ENCODE measurements at places on chromosomes 4 and X.

DNA sequence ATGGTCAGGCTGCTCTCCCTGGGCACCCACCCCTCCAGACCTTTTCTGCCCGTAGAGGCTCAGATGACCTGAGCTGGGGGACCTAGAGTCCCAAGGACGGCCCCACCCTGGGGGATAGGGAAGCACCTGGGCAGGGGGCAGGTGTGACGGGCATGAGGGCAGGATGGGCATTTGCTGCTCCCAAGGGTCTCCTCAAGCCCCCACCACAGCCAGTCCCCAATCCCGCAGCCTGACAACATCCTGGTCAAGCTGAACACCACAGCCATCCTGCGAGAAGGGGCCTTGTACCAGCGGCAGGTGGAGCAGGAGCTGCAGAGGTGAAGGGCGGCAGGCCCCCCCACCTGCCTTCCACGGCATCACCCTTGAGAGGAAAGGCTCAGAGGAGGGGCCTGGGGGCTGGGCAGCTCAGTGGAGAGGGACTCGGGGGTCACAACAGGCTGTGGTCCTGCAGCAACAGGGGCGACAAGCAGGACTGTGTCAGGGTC lies 17.8 kb upstream of the RNF4 start:
- peak; percentile 47 for DNase-seq

DNA sequence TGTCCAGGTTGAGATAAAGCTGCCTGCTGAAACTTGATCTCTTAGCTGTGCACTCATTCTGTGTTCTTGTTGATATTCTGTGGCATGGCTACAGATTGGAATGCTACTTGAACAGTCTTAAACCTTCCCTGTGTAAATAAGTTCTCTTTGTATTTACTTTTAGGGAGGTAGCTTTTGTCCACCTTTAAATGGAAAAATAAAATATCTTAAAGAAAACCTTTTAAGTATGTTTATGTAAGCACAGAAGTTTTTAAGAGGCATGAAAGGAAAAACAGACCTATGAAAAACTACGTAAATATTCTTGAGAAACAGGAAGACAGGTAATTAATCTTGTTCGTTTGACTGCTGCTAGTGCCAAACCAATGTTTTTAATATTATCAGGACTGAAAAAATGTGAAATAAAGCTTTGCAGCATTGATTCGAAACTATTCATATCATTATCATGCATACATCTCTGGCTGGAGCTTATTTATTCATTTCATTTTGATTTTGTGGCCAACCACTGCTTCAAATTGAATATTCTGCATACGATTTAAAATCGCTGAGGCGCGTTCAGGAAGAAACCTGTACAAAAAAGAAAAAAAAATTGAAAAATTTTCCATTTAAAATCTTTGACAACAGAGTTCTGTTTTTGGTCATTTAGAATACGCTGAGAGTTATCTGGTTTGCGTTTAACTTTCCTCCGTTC lies 17.8 kb downstream of the HSD17B13 start:
- no peak for DNase-seq

DNA sequence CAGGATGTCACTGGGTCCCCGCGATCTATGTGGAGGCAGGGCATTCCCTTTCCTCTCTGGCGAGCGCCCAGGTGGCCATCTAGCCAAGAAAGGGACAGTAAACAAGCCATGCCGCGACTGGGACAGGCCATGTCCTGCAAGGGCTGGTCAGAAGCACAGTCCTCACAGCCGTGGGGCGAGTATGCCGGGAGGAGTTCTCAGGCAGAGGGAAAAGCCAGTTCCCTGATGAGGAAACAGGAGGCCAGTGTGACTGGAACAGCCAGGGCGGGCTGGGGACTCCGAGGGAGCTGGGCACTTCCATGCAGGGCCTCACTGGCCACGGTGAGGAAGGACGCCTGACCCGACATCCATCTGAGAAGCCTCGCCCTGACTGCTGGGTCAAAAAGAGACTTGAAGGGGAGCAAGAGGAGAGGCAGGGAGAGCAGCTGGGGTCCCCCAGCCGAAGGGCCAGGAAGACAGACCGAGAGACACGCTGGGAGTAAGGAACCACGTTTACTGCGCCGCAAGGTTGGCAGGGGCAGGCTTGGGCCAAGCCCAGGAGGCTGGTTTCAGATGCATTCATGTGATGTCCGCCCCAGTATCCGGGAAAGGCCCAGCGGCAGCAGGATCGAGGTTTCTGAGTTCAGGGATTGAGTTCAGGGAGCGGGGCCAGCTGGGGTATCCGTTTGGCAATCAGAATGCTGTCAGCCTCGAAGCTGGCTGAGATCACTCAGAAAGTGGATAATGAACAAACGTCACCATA lies 15.0 kb downstream of the CFAP99 start:
- peak; percentile 60 for DNase-seq

GRCh38 chr4:182074810-182075209 lies 168.4 kb upstream of the TENM3 start:
- DNase-seq = no peak

- peak; percentile 64 for DNase-seq
These were observed 3.4 kb downstream of the MSX1 start for GRCh38 chr4:4862665-4863482.

DNA sequence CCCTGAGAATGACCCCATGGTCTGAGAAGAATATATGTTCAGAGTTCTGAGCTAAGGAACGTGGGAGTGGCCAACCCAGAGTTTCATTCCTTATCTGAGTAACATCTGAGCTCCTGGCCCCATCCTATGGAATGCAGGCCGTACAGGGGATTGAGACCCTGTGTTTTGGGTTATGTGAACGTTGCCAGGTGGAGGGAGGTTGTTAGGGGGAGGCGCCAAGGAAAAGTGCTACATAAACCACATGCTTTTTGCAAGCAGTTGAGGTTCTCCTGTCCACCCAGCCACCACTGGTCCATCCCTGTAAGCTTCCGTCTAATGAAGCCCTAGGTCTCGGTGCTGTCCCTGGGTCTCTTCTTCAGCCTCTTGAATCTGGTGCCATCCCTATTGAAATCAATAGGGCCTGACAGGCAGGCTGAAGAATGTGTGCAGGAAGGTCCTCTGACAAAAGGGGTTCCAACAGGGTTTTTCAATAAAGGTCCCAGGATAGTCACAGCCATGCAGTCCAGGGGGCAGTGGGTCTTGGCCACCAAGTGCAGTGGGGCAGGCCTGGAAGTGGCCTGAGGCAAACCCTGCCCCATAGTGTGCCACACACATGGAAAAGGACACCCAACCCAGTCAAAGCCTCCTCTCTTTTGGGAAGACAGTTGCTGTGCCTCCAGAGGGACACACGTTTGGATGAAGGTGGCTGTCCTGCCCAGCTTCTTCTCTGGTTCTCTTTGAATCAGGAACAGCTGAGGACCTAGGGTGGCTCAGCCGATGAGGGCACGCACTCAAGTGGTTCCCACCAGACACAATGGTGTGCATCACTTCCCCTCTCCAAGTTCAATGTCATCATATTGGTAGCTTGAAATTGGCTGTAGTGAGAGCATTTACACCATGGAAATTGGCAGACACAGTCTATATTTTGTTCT lies 53.5 kb downstream of the HTRA3 start:
- DNase-seq = peak; percentile 50

DNA sequence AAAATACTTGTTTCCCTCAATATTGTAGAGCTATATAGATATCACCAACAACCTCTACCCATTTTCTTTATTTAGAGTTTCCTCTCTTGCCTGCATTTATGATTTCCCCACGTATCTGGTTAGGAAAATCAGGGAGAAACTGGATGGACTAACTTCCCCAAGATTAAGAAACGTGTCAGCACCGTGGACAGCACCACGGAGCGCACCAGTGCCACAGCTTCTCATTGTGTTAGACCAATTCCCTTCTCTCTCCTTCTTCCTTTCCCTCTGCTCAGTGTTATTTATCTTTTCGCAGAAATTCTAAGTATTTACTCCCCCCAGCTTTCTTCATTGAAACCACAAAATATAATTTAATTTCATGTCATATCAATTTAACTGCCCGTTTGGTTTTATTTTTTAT lies 568.6 kb upstream of the BOD1L1 start:
- peak; percentile 79 for DNase-seq

GRCh38 chrX:9379697-9380551 lies 84.9 kb upstream of the TBL1X start:
- peak; percentile 56 for DNase-seq

DNA sequence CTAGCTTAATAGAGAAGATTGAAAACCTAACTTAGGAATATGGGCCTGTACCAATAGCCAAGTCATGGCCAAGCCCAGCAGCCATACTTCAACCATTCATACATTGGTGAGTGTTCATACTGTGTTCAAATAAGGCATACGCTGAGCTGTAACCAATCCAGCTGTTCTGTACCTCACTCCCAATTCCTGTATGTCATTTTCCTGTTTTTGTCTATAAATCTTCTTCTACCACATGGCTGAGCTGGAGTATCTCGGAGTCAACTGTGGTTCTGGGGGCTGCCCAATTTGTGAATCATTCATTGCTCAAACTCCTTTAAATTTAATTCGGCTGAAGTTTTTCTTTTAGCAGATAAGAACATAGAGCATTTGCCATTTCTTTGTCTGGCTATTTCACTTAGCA lies 195.3 kb upstream of the ANKRD50 start:
- no peak for DNase-seq

DNA sequence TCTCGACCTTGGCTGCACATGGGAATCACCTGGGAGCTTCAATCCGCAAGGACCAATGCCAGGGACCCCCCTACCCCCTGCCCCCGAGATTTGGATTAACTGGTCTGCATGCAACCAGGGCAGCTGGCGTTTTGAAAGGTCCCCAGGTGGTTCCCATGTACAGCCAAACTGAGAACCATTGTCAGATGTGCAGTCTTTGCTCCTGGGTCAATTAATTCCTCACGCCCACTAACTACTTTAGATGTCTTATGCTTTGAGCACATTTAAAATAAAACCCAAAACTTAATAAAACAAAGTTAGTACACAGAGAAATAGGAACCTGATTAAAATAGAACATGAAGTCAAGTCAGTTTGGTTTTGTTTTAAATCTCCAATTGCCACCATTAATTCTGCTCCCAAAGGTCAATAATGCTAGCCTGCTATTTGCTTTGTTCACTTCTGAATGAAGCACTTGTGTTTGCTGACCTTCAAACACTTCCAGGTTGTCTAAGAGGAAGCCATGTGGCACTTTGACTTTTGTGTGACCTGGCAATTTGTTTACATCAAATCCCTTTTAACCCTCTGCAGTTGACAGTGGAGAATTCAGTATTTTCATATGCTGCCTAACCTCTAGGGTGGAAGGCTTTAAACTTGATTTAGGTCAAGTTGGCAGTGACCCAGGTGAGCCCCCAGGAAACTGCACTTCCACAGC lies 27.2 kb upstream of the TMSB4X start:
- DNase-seq = no peak

All from islet precursor cell (in vitro differentiated cells).